ENCODE measurements at places on chromosomes 5 and 9.

GRCh38 chr5:109691996-109692395 lies 2.3 kb downstream of the MAN2A1 start:
- DNase-seq: peak; percentile 58

DNA sequence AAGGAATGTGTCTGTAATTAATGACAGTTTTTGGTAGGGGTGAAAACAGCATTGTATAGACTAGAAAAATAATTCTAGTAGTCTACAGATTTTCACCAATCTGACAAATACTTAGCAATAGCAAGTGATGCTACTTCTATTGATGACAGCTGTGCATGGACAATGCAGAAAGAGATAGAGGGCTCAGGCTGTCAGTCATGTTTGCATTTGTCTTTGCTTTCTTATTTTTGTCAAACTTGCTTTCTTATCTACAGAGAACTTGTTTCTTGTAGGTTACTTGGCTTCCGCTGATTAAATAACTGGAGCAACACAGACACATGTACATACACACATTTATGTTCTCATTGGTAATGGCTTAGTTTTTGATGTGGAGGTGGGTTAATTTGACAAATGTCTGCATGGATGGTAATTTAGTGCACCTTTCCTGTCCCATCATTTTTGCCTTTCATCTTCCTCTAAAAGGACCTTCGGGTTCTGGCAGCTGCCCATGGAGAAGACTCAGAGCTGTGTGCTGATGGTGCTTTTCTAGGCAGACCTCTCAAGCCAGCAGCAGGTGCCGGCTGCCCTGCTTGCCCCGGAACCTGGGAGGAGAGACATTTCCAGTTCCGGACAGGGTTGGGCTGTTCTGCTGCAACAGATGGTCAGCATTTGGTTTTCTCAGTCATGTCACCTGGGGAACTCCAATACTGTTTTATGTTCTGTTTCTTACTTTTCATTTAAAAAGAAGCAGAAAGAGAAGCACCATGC lies 28.8 kb downstream of the CAMK4 start:
- no peak for DNase-seq

GRCh38 chr9:8668231-8668630 lies 868.7 kb upstream of the DMAC1 start:
- no peak for DNase-seq

- no peak for DNase-seq
These were observed 242.0 kb upstream of the TRPM3 start for GRCh38 chr9:71363286-71363961.

GRCh38 chr9:86281593-86282076 lies 703 bp downstream of the ISCA1 start:
- DNase-seq: no peak

GRCh38 chr9:110126986-110127864 lies 80.7 kb downstream of the C9orf152 start:
- DNase-seq: no peak

DNA sequence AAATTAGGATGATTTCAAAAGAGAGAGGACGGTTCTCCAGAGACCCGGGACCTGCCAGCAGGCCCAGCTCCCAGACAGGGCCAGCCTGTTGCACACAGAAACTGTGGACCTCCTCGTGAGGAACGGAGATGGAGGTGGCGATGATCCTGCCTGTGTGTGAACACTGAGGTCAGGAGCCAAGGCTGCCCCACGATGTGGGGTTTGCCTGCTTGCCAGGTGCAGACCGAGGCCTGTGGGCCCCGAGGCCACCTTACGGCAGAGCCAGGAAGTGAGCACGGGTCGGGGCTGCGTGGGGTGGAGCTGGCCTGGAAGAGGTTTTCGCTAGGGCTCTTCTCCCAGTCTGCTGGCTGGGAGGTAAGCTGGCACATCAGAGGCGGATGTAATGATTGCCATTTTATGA lies 4.3 kb downstream of the FAM163B start:
- no peak for DNase-seq

DNA sequence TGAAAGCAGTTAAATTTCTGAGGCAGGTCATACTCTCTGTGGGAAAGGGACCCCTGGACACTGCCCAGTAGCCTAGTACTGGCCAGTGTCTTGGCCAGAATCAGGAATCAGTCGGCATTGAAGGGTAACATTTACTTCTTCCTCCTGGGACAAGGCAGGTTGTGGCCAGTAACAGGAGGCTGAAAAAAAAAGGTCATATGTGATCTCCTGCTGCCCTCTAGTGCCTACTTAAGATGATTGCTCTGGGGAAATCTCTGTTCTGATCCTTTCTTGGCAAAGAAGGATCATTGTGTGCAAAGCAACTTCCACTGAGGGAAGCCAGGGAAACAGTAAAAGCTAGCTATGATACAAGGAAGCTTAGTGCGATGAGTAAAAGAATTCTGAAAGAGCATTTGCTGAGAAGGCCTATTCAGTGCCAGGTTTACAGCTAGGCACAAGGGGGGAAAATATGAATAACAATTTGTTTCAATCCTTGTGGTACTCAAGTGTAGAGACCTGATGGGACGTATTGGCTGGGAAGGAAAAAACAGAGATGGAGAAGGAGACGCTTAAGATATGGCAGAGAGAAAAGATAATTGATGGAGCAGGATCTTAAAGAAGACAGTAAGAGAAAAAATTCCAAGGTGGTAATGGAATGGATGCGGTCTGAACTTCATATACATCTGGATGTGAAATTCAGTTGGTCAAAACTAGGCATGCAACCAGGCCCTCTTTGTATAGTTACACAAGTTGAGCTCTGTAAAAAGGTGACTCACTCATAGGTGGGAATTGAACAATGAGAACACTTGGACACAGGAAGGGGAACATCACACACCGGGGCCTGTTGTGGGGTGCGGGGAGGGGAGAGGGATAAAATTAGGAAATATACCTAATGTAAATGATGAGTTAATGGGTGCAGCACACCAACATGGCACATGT lies 25.8 kb upstream of the TRIM32 start:
- DNase-seq: peak; percentile 32

DNA sequence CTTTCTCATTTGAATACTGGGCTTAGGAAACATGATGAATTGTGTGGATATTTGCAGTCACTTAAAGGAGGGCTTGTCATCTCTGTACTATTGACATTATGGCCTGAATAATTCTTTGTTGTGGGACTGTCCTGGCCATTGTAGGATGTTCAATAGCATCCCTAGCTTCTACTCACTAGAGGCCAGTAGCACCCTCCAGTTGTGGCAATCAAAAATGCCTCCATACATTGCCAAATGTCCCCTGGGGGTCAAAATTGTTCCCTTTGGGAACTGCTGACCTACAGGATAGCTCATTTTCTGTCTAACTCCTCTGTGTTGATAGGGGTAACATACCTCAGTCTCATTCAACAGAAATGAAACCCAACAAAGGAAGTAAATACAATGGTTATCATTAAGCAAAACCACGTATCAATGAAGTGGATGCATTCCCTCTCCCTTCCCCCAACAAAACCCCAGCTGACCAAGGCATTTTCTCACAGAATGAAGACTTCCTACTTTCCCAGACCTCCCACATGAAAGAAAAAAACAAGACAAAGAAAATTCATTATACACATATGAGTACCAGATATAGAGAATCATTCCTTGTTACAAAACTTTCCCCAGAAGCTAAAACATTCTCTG lies 18.1 kb downstream of the FYB1 start:
- DNase-seq: peak; percentile 69

DNA sequence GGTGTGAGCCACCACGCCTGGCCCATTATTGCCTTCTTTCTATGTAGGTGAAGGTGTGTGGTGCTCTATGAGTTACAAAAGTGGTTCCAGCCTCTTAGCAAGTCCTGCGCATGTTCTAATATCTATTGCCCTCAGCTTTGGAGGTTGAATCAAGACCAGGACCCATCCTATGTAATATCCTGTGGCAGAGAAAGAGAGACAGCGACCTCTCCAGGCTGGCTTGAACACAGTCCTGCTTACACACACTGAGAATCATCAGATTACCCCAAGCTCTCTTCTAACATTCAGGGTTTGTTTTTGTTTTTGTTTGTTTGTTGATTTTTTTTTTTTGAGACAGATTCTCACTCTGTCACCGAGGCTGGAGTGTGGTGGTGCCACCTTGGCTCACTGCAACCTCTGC lies 94.7 kb upstream of the OSMR start:
- no peak for DNase-seq

GRCh38 chr5:124561451-124561850 lies 185.0 kb downstream of the ZNF608 start:
- DNase-seq: no peak

GRCh38 chr5:53095217-53095616 lies 14.3 kb downstream of the MOCS2 start:
- DNase-seq: no peak

DNA sequence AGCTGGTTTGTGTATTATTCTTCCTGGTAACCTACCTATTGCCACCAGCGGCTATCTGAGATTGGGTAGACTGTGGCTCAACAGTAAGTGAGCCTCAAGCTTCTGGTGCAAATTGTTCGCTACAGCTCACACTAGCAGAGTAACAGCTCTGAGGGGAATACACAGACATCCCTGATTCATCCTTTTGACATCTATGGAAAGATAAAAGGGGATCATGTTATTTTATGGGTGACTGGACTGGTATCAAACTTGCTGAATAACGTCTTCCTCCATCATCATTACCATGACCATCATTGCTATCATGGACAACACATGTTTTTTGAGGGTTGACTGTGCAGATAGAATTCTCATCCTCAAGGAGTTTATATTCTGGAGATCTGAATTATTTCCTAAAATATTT lies 129.6 kb downstream of the PIK3R1 start:
- no peak for DNase-seq

- DNase-seq: no peak
These were observed 340.5 kb downstream of the PIK3R1 start for GRCh38 chr5:68555907-68556681.

- DNase-seq: no peak
These were observed 15.6 kb downstream of the JADE2 start for GRCh38 chr5:134540747-134541733.

DNA sequence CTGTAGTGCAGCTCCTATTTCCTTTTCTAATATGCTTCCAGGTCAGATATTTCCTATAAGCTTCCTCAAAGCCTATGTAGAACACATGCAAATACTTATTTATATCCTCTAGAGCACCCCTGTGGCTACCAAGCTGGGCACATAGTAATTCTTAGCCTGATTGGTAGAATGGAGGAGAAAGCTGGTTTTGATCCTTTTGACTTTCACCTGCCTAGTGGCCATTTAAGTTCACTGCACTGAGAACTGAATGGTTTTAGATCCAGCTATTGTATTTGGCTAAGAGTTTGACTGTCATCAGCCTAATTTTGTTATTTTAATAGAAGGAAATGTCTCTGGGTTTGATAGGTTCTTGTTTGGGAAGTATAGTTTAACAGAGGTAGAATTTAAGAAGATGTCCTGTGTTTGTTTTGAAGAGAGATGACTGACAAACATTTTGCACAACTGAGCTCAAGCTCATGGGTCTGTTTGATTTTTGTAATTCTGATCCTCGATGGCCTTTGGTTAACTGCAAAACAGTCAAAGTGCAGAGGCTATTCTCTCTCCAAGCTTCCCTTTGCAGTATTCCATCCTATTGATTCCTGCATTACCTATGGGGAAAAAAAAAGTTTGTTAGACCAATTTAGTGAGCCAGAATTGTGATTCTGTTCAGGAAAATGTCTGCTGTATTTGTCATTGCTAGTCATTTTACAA lies 85.4 kb downstream of the KCNN2 start:
- no peak for DNase-seq

GRCh38 chr5:90987726-90988125 lies 395.4 kb downstream of the ARRDC3 start:
- no peak for DNase-seq

DNA sequence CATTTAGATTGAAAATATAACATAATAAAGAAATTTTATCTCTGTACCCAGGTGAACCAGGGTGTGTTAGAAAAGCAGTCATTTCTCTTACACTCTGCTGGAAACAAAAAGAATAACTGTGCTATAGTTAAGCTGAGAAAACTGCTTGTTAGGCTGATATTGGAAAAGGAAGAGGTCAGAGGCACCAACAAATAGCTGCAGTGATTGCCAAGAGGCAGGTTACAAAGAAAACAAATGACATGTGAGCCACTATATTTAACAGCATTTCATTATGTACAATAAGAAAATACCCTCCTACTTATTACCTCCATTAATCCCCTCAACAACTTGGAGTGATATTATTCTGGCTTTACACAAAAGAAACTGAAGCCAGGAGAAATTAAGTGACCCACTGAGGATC lies 607.9 kb upstream of the TLE4 start:
- no peak for DNase-seq

DNA sequence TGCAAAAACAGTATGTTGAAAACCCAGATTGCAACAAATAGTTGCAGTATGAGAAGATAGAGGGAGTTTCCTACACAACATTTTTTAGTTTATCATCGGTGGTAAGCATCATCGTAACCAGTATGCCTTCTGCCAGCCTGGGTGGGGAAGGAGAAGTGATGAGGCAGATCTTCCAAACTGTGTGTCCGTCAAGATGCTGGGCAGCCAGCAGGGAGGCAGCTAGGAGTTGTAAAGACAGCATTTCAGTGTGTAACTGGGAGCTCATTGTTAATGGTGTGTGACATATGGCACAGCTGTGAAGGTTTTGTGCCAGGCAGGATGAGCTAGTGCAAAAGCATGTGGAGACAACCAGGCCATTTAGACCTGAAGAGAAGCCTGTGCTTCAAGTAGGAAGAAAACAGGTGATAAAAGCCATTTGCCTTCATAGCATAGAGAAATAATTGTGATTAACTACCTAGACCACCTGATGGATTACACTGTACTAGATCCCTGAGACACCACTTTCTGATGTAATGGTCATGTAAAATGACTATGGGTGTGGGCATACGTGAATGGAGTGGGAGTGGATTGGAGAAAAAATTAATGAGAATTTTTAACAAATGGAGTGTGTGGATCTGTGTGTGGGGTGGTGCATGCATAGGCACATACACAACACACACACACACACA lies 347.0 kb upstream of the ADAMTSL1 start:
- no peak for DNase-seq

DNA sequence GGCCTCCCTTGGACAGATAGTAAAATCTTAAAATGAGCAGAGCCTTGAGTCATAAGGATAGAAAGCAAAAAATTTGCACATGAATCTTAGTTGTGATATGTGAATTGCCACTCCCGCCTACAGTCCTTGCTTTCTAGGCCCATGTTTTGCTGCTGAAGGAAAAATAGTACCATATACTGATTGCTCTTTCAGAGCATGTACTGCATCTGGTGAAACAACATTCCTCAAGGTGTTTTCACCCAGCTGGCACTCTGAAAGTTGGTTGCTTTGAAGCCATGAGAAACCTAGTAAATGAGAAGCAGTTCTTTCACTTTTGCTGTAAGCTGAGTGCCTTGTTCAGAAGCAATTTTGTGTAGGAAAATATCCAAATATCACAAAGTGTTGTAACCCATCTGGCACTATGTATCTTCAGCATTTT lies 10.3 kb downstream of the CDC37L1 start:
- no peak for DNase-seq

DNA sequence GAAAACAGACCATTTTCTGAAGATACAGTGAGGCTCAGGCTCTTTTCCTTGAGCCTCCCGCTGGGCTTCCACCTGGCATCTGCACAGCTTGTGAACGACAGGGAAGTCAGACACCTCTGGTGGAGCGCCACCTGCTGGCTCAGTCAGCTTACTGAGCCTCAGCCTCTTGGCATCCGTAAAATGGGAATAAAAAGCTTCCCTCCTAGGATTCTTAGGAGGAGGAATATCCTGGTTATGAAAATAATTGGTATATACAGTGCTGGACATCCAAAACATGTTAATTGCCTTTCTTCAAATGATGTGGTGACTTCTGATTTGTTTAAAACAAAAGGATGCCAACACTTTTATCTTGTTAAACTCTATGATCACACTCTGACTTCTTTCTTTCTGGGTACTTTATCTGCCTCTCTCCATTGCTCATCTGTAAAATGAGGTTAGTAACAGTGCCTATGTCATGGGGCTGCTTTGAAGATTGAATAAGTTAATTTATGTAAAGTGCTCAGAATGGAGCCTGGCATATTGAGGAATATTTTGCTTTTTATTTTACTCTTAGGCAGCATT lies 67.5 kb downstream of the MAMDC2 start:
- peak; percentile 28 for DNase-seq
